Inflammatory macrophage (primary cell): ENCODE measurements at places on chromosomes 5 and 9.

DNA sequence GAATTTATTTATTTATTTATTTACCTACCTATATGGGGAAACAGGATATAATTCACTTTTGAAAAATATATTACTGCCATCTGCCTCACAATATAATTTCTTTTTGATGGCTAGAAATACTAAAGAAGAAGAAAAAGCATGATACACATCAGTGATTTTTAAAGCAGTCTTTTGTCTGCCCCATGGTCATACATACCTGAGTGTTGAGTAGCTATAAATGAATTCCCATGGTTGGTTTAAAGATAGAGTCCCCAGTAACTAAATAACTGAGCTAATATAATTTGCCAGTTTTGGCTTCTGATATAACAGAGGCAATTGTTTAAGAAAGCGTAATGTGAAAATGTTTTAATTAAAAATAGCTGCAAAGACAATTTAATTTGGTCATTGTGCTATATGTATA lies 447.8 kb downstream of the PDE4D start:
- DNase-seq, result no peak

DNA sequence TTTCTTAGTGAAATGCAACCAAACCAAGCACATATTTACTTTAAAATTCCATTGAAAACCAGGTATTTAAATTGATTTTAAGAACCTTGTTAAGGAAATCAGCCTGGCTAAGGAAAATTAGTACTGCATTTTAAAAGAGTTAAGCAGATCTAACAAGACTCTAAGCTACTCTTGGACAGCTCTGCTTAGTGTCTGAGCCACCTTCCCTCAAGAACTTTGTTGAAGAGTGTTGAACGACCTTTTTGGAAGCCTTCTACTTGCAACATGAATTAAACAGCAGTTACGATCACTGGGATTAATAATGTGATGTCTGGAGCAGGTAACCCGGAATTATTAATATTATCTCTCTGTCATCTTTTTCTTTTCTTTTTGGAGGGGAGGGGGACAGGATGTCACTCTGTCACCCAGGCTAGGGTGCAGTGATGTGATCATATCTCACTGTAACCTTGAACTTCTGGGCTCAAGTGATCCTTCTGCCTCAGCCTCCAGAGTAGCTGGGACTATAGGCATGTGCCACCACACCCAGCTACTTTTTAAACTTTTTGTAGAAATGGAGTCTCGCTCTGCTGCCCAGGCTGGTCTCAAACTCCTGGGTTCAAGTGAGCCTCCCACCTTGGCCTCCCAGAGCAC lies 74.7 kb downstream of the ANKRD55 start:
- no peak for DNase-seq

- no peak for DNase-seq
These were observed 102.0 kb upstream of the PTGER4 start for GRCh38 chr5:40577718-40578117.

GRCh38 chr5:80740999-80741398 lies 86.2 kb upstream of the DHFR start:
- no peak for DNase-seq

DNA sequence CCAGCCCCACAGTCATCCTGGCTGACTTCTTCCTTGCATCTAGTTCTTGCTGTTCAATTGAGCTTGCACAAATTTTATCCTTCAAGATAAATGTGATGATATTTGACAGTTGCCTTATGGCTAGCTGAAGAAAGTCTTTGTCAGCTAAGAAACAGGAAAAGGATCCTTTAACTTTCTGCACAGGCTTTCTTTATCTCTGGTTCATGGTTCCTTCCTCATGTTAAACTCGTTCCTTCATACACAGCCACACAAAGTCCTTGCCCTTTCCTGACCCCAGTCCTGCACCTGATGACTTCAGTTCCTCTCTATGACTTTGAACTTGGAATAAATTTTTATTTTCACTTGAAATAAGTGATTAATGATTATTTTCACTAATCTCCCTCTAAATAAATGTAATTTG lies 132.5 kb upstream of the PRSS3 start:
- no peak for DNase-seq

GRCh38 chr5:134609232-134609851 lies 23.3 kb downstream of the SAR1B start:
- DNase-seq, result no peak

DNA sequence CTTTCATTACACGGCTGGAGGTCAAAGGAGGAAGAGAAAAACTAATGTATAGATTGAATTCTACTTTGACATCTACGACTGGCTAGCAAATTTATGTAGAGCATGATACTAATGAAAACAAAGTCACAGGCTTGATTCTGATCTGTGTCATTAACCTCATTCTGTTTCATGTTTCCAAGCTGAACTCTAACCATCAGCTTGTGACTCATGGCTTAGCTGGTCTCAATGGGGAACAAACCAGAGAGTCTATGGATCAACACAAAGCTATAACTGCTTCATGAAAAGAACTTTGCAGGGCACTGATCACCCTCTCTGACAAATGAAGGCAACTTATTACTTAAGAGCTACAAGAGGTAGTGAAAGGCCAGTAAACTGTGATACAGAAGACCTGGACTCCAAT lies 23.6 kb upstream of the PDE4D start:
- DNase-seq, result no peak

GRCh38 chr9:73168298-73168934 lies 16.8 kb downstream of the ANXA1 start:
- no peak for DNase-seq

GRCh38 chr5:107894361-107894760 lies 223.6 kb upstream of the EFNA5 start:
- no peak for DNase-seq
